ENCODE measurements at places on chromosomes 16 and 17.
A peak's percentile ranks its signal among the peaks of the same experiment; 100 is the strongest.

DNA sequence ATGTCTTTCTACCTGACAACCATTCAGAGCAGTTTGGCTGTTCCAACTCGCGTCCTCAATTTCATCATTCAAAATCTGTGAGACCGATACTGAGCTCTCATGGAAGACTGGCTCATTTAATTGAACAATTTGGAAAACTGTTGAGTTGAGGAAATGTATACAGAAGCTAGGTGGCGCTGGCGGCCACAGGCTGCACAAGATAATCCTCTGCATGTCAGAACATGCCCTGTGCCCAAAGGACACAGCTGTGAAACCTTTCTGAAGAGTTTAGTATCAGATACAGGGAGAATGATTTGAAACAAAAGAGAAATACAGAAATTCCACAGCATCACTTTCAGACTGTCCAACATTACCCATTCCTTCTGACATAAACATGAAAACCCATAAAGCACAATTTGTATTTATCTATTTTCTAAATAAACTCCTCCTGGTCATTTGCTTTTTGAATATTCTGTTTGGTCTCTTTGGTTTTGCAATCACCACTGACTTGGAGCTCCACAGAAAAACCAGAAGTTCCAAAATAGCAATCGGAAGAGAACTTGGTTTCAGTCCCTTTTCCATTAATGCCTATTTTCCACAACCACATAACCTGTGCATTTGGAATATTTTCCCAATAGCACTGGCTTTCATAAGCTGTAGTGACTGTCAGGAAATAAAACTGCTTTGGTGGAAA lies 192.8 kb downstream of the MAP2K6 start:
- peak; percentile 33 for DNase-seq

GRCh38 chr16:81446907-81447268 lies 2.3 kb downstream of the CMIP start:
- no peak for DNase-seq

GRCh38 chr16:79988089-79988488 lies 387.6 kb upstream of the MAF start:
- DNase-seq: no peak

- no peak for DNase-seq
These were observed 74.9 kb downstream of the VAT1L start for GRCh38 chr16:77863250-77863649.

GRCh38 chr16:23283571-23283970 lies 18.5 kb upstream of the SCNN1B start:
- DNase-seq: no peak

- DNase-seq: peak; percentile 95
These were observed at the start of gene KIF18B for GRCh38 chr17:44947461-44948314. Gene KIF18B (minus strand): TSS chr17:44947773. CDS start chr17:44936344, 11,429 bp downstream.

DNA sequence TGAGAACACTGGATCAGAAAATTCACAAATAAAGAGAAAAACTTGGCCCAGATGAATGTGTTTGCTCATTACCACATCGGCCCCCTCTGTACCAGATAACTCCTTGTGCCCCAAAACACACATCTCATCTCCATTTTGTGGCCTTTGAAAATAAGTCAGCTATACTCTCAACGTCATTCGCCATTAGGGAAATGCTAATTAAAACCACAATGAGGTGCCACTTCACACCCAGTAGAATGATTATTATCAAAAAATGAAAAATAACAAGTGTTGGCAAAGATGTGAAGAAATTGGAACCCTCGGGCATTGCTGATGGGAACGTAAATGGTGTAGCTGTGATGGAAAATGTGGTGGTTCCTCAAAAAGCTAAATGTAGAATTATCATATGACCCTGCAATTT lies 34.6 kb upstream of the AKTIP start:
- no peak for DNase-seq

DNA sequence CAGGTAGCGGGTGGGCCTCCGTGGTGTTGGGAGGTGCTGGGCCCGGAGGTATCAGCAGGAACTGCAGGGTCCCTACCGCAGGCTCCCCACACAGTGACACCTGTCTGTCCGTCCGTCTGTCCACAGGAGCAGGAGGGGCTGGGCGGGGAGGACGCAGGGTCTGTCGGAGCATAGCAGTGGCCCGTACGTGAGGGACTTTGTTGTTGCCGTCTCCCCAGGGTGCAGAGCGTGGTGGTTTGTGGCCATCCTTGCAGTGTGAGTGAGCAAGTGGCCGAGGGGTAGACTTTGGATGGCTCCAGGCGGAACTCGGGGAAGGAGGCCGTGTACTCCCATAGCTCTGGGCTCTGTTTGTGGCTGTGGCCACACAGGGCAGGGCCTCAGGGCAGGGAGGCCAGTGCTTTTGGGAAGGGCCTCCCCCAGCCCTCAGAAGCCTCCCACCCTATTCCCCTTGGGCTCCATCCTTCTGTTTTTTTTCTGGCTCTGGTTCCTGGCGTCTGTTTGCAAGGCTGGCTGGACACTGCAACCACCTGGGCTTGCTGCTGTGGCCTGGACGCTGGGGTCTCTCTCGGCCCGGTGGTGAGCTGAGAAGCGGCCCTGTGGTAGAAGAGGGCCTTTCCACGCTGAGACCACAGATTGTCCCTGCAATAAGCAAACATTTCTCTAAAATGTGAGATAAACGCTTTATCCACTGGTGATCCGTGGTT lies 41.0 kb upstream of the ZNF750 start:
- DNase-seq: no peak

DNA sequence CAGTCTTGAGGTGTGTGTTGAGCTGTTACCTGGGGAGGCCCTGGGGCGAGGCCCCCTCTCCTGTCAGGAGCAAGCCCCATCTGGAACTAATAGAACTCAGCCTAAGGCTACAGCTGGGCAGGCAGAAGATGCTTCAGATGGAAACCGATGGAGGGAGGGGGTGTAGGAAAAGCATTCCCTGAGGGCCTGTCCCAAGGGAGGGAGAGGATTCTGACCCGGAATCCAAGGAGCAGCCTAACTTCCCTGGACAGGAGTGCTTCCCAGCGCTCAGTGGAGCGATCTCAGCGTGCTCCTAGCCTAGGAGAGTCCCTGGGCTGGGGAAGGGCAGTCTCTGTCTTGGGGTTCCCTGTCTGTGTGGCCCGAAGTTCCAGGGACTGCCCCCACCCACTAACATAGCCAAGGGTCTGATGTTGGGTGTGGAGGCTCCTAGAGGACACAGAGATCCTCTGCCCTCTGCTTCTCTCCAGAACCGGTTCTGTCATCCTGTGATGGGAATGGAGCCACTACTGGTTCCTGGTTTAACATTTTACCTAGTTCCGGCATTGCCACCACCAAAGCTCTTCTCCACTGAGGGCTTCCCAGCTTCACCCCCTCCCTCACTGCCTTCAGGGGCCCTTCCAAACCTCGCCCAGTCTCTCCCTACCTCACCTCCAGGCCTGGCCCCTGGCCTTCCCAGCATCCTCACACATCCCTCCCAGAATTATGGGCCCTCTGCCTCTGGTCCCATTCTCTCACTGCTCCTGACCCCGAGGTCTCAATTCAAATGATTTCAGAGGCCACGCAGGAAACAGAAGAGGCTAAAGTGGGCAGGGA lies 58.7 kb downstream of the RTN4RL1 start:
- DNase-seq: no peak

DNA sequence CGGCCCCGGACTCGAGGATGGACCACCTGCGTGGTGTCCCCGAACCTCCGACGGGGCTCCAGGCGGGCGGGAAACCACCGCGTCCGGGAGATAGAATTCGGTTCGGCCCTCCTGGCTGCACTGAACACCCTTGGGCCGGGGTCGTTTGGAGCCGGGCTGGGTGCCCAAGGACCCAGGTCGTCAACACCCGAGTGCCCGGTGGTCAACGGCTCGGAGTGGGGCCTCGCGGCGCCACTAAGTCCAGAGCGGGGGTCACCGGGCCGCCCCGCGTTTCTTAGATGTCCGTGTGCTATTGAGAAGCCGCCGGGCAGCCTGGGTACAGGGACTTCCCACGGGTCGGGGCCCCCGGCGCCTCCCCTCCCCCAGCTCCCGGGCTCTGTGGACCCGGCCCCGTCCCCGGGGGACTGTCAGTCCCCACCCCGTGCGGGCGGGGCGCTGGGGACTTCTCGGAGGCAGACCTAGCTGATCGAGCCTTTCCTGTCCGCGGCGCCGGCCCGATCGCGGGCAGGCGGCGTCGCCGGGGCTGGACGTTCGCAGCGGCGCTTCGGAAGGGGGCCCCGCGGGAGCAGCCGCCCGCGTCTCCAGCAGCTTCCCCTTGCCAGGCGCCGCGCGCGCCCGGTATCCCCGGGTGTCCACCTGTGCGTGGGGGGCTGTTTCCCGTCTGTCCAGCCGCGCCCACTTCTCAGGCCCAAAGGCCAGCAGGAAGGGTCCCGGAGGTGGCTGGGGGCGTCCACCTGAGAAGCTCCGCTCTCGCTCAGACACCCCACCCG lies 655 bp upstream of the NPTX1 start:
- DNase-seq: no peak

DNA sequence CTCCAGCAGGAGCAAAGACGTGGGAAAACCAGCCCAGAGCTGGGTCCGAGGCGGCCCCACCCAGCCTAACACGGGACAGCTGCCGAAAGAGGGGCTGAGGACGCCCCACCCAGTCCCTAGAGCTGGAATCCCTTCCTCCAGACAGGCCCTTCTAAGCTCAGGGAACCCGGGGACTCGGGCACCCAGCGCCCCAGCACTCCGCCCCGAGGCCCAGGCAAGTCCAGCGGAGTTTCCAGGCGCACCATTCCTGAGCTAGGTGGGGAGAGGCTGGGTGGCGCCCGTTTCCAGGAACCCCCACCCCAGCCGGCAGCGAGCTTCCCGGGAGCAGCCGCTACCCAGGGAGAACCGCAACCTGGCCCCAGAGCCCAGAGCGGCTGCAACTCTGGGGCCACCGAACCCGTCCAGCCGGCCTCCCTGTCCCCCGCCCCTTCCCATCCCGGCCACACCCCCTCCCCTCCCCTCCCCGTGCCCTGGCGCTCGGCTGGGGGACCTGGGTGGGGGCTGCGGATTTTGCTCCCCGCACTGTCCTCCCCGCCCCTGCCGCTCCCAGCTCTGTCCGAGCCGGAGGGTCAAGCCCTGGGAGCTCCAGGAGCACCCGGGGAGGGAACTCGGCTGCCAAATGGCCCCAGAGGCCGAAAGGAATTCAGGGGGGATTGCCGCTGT lies 536 bp downstream of the TMC6 start:
- no peak for DNase-seq

GRCh38 chr17:58005728-58006559 lies 1.1 kb downstream of the SRSF1 start:
- no peak for DNase-seq

- DNase-seq: peak; percentile 92
These were observed 6.0 kb upstream of the ZNF205 start for GRCh38 chr16:3106205-3106928.

DNA sequence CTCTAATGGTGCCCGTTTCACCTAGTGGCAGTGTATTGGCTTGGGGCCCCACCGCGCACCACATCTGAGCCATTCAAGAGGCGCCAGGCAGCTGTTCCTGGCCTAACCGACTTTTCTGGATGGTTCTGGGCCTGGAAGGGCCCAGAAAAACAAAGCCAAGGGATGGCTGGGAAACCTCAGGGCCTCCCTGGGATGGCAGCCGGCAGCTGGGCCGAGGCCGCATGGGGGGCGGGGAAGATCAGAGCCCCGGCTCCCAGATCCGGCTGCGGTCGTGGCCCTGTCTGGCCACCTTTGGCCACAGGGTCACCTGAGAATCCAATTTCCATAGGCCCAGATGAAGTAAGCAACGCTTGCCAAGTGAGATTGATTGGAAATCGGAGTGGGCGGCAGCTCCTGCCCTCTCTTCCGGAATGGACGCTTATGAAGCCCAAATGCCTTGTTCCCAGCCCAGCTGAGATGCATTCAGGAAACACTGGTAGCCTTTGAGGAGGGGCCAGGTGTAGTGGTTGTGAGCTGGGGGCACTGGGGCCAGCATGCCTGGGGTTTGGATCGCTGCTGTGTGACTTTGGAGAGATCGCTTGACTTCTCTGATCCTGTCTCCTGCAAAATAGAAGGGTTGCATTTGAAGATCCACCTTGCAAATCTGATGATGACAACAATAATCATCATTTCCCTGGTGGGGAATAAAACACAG lies 163.8 kb upstream of the GSE1 start:
- no peak for DNase-seq

- no peak for DNase-seq
These were observed 23.1 kb upstream of the MMD start for GRCh38 chr17:55444471-55445441.

GRCh38 chr16:81448154-81449131 lies 3.8 kb downstream of the CMIP start:
- no peak for DNase-seq

DNA sequence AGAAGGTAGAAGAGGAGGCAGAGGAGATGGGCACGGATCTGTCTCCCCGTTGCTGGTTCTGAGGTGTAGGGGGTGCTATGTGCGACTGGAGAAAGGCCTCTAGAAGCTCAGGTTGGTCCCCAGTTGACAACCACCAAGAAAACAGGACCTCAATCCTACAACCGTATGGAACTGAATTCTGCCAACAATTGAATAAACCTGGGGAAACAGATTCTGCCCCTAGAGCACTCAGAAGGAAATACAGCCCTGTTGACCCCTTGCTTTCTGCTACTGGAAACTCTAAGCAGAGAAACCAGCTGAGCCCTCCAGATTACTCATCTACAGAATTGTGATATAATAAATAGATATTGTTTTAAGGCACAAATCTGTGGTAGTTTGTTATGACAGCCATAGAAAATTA lies 313.0 kb upstream of the GOT2 start:
- no peak for DNase-seq

DNA sequence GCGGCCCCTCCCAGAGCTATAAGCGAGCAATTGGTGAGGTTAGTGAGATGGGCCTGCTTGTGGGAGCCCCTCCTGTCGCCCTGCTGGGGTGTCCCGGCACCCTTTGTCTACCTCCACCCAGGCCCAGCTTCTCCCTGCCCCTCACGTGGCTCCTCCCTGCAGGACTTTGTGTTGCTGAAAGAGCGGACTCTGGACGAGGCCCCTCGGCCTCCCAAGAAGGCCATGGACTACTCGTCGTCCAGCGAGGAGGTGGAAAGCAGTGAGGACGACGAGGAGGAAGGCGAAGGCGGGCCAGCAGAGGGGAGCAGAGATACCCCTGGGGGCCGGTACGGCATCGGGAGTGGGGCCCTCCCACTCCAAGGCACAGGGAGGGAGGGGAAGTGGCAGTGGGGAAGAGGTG lies 6.1 kb upstream of the C17orf107 start:
- no peak for DNase-seq

DNA sequence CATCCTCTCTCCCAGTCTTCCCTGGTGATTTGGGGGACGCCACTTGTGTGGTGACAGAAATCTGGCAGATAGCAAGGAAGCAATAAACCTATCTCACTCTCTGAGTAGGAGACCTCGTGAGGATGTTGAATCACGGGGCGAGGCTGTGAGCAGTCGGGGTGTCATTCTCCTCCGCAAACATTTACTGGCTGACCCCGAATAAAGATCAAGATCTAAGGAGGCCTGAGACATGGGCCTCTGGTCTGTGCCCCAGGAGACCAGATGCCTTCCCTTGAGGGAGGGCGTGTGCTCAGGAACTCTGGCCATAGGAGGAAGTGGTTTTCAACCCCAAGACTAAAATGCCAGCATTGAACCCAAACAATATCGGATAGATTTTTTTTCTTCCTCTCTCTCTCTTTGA lies 53.1 kb downstream of the FOXL1 start:
- DNase-seq: no peak

DNA sequence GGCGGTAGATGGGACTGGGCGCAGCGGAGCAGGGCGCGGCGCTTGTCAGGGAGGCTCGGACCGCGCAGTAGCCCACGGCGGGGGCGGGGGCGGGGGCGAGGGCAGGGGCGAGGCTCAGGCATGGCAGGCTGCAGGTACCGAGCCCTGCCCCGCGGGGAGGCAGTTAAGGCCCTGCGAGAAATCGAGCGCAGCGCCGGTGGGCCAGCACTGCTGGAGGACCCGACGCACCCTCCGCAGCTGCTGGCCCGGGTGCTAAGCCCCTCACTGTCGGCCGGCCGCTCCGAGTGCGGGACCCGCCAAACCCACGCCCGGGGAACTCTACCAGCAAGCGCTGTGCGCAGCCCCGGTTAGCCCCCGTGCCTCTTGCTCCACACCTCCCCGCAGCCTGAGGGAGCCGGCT lies 90.2 kb upstream of the RPL38 start:
- DNase-seq: no peak

Measured in activated CD4-positive, alpha-beta T cell treated with anti-CD3 and anti-CD28 coated beads, Interleukin-2, amount 50 U/mL, for 48 hours (primary cell).